Mesenteric fat pad (tissue), 1 donor: ENCODE measurements at places on chromosomes 12 and 14. TPM values are rescaled to one million over a fixed set of nuclear protein-coding genes. Genes with fewer than 3 reads are reported as not detected.
A peak's percentile ranks its signal among the peaks of the same experiment; 100 is the strongest.

DNA sequence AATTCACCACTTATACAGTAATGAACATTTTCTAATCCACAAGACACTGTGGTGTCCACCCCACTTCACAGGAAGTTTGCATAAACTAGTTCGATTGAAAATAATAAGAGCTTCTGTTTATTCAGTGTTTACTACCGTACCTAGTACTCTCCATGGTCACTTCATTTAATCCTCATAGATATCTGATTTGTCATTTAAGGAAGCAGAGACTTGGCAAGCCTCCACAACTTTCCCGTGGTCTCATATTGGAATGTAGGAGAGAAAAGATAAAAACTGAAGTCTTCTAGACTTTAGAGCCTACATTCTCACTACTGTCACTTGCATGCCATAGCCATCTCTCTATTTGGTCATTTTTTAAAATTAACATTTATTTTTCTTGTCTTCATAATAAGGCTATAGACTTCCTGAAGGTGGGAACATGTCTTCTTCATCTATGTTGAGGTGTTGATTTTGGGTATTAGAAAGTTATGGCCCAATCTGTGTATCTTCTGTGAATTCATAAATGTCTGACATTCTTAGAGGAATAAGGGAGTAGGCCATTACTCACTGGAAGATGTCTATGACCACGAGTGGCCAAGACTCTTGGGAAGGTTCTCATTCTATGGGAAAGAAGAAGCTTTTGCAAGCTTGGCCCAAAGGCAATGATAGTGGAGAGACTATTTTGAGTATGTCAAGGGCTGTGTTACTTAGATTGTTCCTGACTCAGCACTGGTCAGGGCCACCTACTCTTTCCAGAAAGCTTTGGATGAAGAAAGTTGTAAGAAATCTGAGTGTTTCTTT is 423.7 kb downstream of the LRIG3 start:
- DNase-seq, result no peak

DNA sequence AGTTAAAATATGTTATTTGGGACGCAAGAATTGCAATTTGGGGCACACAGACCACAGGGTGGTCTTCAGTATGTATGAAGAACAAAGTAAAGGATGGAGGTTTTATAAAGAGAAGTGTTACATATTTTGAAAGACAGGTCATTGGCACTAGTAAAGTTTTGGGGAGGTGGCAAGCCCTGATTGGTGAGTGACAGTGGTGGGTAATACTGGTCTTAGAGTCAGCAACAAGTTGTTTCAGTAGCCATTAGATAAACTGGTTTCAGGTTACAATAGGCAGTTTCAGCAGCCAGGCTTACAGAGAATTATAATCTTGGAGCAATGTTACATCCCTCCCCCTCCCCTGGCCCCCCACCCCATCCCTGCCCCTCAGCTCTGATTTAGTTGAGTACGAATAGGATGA is 17.5 kb downstream of the MARK3 start:
- DNase-seq, result no peak

DNA sequence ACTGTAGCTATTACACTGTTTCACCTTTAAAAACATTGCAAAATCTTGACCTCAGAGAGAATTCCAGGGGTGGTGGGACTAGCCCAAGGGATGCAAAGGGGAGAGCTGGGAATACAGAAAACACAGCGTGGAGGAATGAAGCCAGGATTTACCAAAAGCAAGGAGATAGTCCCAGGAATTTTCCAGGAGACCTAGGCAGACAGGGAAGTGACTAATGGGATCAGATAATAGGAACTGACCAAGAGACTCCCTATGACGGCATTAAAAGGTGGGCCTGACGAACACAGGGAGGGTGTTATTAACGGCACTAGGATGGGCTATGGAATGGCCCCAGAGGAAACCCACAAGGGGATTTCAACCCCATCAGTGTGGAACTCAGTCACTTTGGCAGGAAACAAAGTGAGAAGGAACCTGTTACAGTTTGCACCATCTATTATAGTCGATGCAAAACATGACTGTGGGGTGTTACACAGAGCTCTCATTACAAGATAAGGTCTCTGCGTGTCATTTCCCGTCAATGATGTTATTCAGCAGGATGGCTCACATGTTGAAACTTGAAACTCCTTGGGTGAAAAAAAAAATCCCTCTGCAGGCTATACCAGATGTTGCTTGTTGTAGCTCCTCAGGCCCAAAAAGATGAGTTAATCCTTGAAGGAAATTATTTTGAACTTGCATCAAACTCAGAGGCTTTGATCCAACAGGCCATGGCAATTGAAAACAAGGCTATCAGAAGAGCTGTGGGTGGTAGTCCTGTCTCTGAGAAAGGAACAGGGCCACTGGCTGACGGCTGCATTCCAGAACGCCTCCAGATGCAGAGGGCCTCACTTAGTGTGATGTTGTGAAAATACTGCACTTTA is 58.7 kb downstream of the DRAM1 start:
- DNase-seq, result no peak

GRCh38 chr14:26594148-26594547 is 3.7 kb downstream of the NOVA1 start:
- no peak for DNase-seq

DNA sequence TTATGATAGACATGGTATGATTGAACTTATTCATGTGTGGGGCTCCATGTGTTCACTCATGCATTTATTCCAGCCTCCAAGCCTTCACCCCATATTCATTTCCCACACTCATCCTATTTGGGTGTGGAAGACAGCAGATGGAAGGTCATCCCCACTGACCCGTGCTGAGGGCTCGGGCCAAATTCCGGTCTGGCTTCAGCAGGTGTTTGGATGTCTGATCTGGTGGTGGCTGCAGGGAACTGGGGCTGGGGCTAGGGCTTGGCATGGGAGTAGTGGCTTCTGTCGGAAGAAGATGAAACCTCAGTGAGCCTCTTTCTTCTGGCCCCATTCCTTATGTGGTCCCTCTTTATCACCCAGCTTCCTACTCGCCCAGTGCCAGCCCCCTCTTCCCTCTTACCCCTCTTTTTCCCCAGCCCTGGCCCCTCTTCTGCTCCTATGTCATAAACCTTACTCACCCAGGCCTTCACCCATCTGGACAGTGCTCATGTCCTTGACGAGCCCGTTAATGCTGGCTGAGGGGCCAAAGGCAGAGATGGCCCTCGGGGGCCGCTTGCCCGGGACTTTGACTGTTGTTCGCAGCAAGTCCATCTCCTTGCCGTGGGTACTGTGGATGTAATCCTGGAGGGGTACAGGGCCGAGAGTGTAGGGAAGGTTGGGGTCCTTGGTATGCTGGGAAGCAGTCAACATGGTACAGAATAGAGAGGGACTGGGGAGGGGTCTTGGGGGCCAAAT is 8.0 kb downstream of the AGAP2 start:
- peak; percentile 88 for DNase-seq

DNA sequence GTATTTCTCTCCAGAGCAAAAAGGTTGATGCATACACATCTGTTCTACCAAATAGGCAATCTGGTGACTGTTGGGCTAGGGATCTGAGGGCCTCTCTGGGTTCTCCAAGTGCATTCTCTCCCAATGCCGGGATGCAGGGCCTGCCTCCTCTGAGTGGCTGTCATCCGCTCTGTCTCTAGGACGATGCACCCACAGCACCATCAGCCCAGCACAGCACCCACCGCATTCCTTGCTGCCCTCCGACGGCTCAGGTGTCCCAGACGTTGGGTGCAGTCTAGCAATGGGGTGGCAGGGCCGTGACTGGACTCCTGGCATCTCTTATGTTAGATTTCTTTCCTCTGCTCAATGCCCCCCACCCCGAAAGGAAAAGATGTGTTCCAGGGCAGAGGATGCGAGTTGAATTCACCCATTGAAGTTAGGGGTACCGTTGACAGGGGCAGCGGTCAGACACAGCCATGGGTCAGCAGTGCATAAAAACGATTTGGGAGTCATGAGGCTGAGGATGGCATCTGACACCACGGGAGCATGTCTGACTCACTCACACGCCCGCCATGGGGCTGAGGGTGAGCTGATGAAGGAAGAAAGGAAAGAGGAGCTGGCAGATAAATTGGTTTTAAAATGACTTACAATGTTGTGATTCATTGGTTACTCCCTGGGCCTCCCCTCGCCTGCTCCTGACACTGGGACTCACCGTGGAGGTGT is 93.2 kb upstream of the C14orf180 start:
- DNase-seq, result peak; percentile 60

DNA sequence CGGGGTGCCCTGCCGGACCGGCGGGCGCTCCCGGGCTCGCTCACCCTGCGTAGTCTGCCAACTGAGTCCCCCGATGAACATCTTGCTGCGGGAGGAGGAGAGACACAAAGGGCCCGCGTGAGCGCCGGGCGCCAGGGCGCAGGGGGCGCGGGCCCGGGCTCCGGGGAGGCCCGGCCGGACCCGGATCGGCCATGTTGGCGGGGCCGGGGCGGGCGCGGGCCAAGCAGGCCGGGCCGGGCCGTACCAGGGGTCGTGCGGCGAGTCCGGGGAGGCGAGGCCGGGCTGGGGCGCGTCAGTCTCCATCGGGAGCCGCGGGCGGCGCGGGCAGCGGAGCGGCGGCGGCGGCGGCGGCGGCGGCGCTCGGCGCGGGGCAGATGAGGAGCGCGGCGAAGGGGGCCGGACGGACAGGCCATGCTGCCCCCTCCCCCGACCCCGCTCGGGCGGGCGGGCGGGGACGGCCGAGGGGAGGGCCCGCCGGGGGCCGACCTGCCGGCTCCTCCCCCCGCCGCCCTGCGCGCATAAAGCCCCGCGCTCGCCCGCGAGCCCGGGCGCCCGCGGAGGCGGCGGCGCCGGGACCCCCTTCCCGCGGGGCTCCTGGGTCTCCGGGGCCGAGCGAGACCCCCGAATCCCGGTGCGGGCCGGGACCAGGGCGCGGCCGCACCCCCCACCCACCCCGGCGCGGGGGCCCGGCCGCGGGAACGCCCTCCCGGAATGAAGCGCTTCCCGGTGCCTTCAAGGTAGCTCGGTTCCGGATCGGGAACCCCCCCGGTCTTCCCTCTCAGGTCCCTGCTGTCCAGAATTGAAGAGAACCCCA is at the start of gene MSI1:
Gene MSI1 (minus strand): TSS at position 376 of the 814 bp plus-strand sequence. CDS start 73 bp downstream, at position 303.
- DNase-seq, result no peak

DNA sequence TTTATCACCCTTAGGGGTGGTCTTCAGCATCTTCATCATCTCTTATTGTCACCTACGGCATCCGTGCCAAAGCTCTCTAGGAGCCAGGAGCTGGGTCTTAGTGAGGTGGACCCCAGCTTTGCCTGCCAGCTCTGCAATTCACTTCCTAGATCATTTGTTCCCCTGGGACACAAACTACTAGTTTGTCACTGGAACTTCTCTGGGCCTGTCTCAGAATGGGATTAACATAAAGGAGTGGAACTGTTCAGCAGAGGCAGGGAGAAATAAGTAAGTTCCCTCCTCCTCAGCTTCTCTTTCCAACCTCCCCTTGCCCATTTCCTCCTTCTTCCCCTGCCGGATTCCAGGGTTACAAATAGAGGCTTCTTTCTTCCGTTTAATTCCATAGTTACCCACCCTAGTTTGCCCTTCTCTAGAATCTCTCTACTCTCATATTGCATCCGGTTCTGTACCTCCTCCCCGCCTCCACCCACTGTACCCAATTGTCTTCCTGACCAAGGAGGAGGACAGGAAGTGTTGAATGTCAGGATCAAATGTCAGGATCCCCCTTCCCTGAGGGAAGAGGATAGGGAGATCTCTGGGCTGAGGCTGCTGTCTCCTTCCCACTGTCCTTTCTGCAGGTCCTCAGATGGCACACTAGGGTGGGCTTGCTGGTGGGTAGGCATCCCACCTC is 25.0 kb downstream of the LARP4 start:
- DNase-seq, result no peak

- no peak for DNase-seq
These were observed 459 bp downstream of the ITGA7 start for GRCh38 chr12:55707219-55707671.

DNA sequence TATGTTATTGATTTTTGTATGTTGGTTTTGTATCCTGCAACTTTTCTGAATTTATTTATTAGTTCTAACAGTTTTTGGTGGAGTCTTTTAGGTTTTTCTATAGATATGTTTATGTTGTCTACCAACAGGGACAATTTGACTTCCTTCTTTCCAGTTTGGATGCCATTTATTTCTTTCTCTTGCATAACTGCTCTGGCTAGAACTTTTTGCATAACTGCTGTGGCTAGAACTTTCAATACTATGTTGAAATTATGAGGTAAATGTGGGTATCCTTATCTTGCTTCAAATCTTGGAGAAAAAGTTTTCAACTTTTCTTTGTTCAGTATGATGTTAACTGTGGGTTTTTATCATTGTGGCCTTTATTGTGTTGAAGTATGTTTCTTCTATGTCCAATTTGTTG is 39.9 kb upstream of the PLBD1 start:
- no peak for DNase-seq

GRCh38 chr14:94558842-94559241 is 2.4 kb upstream of the SERPINA4 start:
- peak; percentile 8 for DNase-seq

GRCh38 chr12:76552343-76552938 is 7.1 kb downstream of the OSBPL8 start:
- no peak for DNase-seq

- DNase-seq, result no peak
These were observed 157.5 kb downstream of the TMTC3 start for GRCh38 chr12:88299567-88300101.

DNA sequence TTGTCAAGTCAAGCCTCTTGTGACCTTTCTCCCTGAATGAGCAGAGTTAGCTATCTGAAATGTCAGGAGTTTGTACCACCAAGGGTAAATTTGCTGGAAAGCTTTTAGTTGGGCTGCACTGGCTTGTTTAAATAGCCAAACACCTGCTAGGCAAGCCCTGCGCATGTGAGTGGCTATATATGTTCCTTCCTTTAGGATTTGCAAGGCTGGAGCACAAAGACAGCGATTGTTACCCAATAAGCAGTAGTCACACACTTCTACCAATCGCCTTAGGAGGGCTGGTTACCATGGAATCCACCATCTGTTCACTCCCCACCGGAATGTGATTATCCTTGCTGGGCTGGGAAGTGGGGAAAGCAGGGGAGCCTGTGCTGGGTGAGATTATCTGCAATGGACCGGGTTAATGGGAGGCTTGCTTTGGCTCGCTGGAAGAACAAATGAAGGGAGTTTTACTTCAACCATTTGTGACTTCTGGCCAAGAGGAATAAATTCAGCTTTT is 102.5 kb downstream of the FGD4 start:
- no peak for DNase-seq

DNA sequence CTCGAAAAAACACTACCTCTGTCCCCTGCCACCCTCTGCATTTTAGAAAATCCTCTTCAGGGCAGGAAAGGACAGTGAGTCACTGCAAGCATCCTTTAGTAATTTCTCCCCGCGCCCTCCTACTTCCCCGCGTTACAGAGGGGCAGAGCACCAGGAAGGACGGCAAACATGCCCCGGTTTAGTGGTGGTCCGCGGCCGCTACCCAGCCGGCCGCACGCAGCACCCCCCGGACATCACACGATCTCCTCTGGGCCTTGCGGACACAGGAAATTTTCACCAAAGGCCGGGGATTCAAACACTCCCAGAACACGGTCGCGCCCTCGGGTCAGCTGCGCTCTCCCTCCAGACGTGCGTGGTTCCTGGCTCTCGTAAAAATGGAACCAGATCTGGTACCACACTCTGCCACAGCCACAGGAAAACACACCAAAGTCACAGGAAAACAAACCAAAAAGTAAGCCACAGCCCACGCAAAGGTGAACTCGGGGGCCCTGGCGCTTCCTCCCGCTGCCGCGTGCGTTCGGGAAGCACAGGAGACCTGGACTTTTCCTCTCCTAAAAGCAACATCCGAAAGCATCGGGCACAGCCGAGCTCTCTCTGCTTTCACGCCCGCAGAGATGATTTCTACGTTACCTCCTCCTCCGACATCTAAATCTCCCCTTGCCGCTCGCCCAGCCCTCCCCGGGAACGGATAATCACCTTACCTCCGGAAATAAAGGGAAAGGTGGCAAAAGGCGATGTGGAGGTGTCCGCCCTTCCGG is 839 bp downstream of the SLC38A1 start:
- no peak for DNase-seq

The TAS2R19 gene
- 2.8 TPM for total RNA-seq

The MYH7 gene
- not detected for total RNA-seq

The C12orf75 gene
- total RNA-seq, result 8.9 TPM

The ZNF839 gene
- 7.4 TPM for total RNA-seq

The TAS2R7 gene
- not detected for total RNA-seq

The PPFIA2 gene
- total RNA-seq, result 2.7 TPM
